Gastrocnemius medialis (tissue), 4 donors: ENCODE measurements at places on chromosomes 3 and 15. TPM values are rescaled to one million over a fixed set of nuclear protein-coding genes. Genes with fewer than 3 reads are reported as not detected.

- DNase-seq, result peak; percentile 6
Observed at GRCh38 chr15:85504749-85505676, 124.6 kb downstream of the AKAP13 start.

- DNase-seq, result no peak
Observed at GRCh38 chr3:13497386-13497785, 17.3 kb downstream of the HDAC11 start.

- DNase-seq, result no peak
Observed at GRCh38 chr3:37492977-37493471, 318.6 kb upstream of the LRRFIP2 start.

- DNase-seq, result no peak
Observed at GRCh38 chr3:127015282-127016042, 32.5 kb downstream of the PLXNA1 start.

- no peak for DNase-seq
Observed at GRCh38 chr15:43067717-43068461, 37.9 kb downstream of the UBR1 start.

DNA sequence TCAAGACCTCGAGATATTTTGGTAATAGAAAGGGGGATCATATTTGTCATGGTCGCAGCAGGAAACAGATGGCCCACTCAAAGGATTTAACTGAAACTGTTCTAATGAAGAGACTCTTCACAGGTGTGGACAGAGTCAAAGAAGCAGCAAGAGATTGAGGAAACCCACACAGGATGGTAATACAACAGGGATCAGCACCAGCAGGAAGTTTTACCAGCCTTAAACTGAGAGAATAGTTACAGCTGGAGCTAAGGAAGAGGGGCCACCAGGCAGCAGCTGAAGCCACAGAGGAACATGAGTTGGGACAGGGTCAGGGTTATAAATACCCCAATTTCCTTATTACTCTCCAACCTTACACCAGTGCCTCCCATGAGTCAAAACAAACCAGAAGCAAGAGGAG is 131.8 kb upstream of the UBE2E2 start:
- DNase-seq, result no peak

DNA sequence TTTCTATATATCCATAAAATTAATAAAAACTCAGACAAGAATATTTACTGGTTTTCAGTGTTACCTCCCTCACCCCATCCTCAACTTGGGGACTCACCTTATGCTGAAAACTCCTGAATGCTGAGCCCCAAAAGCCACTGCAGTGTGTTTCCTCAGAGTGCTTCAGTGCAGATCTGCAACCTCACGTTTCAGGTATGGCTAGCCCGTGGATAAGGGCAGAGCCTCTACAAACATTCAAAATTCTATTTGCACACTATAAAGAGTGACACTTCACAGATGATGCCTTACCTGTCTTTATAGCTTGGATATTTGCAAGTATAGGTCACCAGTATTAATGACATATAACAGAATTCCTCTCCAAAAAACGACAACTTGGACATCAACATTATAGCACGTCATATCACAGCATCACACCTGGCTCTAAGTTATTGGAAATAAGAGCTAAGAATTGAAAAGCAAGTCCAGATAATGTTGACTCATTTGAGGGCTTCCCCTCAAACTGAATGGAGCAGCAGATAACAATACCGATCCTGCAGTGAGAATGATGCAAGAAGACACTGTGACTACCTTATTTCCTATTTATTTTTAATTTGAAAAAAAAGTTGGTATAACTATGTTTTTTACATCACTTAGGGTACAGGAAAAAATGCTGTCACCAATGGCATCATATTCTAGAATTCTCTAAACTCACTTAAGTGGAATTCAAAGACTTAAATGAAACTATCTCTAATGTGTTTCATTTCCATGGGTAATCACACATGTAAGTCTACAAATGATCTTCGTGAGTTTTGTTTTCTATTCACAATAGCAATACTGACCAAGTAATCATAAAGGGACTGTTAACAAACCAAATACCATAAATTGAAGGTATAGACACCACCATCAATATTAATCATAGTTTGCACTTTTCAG is 40.7 kb upstream of the RSL24D1 start:
- DNase-seq, result no peak

DNA sequence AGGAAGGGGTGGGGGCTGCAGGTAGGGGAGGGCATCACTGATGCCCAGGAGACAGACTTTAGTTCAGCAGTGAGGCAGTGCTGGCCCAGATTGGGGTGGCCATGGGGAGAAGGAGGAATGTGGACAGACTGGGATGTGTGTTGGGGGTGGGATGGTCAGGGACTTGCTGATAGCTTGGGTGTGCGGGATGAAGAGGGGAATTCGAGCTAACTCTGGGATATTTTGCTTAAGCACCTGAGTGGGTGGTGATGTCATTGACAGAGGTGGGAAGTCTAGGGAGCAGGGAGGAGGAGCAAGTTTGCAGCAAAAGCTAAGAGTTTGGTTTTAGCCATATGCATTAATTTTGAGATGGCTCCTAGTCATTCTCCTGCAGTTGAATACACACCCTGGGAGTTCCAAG is 207.5 kb downstream of the RPLP1 start:
- no peak for DNase-seq

CHL1 gene
- 2.1 TPM for total RNA-seq

LRTM1 gene
- not detected for total RNA-seq

KIF7 gene
- 0.19 TPM for total RNA-seq
